Activated T-helper 1 cell treated with anti-CD3 and anti-CD28 coated beads, Interleukin-2, amount 50 U/mL, for 16 hours (primary cell): ENCODE measurements at places on chromosomes 1 and 21.

GRCh38 chr1:30412241-30413110 is 310.9 kb downstream of the MATN1 start:
- no peak for DNase-seq

DNA sequence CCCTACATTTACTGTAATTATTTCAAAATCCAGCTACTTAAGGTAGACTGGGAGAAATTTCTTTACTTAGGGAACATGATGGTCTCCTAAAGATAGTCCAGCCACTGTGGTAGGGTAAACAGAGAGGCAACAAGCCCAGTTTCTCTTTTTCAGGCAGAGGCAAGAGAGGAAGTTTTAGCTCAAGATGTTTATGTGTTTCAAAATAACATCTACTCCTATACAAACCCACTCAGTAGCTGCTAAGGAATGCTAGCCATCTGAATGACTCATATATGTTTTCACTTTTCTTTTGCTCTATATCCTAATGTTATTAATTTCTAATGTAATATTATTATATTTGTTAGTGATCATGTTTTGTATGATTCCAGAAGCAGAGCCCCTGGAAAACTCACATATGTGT is 856.6 kb downstream of the PLA2G4A start:
- DNase-seq, result no peak

GRCh38 chr1:11486231-11487009 is 7.5 kb downstream of the DISP3 start:
- no peak for DNase-seq

DNA sequence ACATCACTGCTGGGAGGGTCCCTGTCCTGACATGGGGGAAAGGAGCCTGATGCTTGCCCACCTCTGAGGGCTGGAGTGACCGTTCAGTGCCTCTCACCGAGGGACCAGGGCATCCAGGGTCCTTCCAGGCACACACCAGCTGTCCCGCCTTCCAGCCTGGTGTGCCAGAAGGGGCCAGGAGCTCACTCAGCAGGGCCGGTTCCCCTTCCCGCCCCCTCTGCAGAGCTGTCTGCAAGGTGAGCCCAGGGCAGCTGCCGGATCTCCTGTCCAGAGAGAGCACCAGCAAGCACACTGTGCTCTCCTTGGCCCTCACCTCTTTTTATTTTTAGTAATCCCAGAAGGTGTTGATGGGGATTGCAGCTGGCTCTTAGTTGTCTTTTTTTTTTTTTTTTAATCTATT is 16.9 kb downstream of the H6PD start:
- no peak for DNase-seq

DNA sequence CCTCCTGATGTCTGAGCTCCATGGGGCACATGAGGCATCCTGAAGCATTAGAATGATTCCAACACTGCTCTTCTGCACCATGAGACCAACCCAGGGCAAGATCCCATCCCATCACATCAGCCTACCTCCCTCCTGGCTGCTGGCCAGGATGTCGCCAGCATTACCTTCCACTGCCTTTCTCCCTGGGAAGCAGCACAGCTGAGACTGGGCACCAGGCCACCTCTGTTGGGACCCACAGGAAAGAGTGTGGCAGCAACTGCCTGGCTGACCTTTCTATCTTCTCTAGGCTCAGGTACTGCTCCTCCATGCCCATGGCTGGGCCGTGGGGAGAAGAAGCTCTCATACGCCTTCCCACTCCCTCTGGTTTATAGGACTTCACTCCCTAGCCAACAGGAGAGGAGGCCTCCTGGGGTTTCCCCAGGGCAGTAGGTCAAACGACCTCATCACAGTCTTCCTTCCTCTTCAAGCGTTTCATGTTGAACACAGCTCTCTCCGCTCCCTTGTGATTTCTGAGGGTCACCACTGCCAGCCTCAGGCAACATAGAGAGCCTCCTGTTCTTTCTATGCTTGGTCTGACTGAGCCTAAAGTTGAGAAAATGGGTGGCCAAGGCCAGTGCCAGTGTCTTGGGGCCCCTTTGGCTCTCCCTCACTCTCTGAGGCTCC is 11.1 kb upstream of the RASSF5 start:
- no peak for DNase-seq

- DNase-seq, result no peak
Measured at GRCh38 chr1:82978461-82979324, 1020.2 kb downstream of the TTLL7 start.

DNA sequence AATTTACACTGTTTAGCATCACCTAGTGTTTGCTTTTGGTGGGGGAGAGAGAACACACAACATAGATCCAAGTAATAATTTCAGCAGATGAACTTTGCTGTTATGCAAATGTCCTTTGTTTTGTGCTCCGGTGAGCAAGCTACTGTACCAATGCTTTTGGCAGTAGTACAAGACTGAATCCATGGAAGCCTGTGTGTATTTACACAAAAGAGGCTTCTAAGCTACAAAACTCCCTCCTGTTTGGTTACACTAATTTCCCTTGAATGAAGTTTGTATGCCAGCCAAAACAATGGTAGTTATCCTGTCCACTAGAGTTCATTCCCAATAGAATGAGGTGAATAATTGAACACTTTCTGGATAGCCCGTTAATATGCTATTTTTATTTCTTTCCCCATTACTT is 320.5 kb downstream of the KCTD3 start:
- no peak for DNase-seq

DNA sequence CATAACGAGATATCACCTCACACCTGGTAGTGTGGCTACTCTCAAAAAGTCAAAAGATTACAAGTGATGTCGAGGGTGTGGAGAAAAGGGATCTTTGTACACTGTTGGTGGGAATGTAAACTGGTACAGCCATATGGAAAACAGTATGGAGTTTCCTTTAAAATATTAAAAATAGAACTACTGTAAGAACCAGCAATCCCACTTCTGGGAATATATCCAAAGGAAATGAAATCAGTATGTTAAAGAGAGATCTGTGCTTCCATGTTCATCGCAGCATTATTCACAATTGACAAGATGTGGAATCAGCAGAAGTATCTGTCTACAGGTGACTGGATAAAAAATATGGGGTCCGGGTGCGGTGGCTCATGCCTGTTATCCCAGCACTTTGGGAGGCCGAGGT is 7.6 kb upstream of the PIK3C2B start:
- no peak for DNase-seq

- DNase-seq, result peak; percentile 6
Measured at GRCh38 chr1:119712342-119713038, 756 bp downstream of the PHGDH start.

GRCh38 chr1:159895836-159896545 is 4.0 kb downstream of the CFAP45 start:
- DNase-seq, result no peak

GRCh38 chr21:41188486-41189149 is 20.7 kb downstream of the BACE2 start:
- DNase-seq, result no peak

- no peak for DNase-seq
Measured at GRCh38 chr1:179984942-179985341, 30.3 kb downstream of the CEP350 start.

DNA sequence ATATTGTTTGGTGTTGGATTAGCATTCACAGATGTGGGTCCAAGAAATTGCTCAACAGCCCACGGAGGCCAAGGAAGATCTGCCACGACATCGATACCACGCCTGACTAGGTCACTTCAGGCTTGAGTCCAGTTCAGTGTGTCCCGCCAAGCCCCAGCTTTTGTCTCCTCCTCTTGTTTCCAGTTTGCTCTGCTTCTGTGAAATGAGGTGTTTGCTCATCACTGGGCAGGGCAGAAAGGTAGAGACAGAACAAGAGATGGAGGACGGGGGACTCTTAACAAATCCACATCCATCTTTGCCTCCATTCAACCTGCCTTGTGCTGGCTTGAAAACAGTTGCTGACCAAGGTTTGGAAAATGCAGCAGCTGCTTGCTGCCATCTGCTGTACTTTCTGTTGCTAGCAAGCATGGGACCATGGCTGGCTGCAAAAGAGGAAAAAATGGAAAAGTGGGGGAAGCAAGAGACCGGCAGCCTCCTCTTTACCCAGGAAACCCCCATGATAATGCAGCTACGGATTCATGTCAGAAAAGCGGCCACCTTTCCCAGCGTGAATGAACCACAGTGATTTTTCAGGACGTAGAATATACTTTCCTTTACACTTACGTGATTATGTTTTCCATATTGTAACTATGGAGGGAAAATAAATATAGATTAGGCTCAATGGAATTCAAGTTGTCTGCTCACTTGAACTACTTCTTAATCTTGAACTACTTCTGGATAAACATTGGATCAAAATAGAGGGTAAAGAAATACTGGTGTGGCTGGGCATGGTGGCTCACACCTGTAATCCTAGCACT is 80.2 kb upstream of the GREM2 start:
- no peak for DNase-seq

- no peak for DNase-seq
Measured at GRCh38 chr1:112761714-112762480, 46.8 kb upstream of the PPM1J start.

DNA sequence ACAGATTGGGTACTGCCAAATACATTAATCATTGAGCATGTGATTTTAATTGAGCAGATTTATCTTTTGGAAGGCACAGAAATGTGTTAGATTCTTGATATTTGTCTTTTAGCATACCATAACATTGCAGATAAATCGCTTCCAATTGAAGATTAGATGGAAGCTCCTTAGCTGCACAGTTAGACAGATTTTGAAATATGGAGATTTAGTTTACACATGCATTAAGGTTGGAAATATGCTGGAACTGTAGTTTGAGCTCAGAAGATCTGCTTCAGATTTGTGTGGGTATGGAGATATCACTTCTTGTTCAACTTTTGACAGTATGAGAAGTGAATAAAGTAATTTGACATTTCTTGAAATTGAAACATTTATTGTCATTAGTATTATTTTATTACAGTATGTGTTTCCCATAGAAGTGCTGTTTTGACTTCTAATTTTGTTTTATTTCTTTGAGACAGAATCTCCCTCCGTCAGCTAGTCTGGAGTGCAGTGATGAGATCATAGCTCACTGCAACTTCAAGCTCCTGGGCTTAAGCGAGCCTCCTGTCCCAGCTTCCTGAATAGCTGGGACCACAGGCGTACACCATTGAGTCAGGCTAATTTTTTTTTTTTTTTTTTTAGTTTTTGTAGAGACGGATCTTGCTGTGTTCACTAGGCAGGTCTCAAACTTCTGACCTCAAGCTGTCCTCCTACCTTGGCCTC is 29.1 kb downstream of the THRAP3 start:
- DNase-seq, result no peak

DNA sequence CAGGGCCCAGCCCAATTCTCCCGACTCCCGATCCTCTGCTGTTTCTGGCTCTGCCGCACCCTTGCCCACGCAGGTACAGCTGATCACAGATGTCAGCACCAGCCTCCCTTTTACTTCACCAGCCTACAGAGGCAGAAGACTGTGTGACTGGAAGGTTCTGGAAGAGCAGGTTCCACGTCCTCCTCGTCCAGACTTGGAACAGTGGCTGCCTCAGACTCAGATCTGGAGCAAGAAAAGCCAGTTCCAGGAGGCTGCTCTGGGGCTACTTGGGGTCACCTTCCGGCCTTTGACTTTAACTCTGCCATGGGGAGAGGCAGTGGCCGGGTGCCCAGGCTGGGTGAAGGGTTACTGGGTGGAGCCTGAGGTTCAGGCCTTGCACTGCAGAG is 16.1 kb upstream of the KLHDC7A start:
- DNase-seq, result no peak

DNA sequence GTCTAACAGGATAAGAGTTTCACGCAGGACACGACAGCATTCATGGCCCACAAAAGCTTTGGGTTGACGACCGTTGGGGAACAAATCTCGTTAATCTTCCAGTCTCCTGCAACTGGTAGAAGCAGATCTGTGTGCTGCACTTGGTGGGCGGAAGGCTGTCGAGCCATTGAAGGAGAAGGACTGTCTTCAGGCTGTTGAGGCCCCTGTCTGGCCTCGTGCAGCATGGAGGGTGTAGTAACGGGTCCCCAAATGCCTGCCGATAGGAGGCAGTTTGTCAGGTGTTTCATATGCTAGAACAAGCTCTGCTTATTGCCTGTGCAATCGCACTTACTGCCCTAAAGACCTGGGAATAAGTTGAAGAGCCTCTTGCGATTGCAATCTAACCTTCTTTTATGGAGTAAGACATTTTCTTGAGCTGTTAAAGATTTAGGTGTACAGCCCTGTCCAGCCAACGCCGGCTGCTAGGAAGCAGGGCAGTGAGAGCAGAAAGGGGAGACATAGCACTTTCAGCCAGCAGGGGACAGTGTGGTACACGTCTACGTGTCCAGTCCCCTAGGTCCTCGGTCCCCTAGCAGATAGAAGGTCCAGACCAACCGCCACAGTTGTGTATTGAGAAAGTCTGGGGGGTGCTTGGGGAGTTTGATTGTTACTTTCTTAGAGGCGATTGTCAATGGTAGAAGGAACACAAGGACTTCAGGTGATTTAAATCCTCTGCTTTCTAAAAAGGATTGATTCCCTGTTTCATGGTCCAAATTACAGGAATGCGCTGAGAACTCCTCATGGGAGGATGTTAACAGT is 102.3 kb upstream of the TMPRSS2 start:
- DNase-seq, result no peak

DNA sequence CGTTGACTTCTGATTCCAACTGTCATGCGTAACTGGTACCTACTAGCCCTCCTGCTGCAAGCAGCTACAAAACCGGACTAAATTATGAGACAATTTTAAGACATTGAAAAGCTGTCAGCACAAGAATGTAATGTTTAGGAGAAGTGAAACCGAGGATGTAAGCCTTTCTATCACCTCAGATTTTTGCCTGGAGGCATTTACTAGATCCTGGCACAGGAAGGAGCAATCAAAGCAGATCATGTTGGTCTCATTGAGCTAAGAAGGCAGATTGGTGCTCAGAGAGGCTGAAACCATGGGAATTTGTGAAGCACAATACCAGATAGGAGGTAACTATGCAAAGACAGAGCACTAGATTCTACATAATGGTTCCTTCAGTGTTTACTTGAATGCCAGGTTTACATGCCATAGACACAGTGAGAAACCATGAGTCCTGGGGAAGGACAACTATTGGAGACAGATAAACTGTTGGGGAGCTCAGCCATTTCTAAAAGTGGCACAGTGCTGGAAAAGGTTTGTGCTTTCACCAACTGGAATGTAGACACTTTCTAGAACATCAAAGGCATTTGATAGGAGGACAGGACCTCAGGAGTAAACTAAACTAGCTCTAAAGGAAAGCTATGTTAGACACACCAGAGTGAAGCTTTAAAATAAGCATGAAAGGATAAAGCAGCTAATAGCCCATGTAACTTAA is 179.4 kb downstream of the LYPLAL1 start:
- DNase-seq, result no peak

DNA sequence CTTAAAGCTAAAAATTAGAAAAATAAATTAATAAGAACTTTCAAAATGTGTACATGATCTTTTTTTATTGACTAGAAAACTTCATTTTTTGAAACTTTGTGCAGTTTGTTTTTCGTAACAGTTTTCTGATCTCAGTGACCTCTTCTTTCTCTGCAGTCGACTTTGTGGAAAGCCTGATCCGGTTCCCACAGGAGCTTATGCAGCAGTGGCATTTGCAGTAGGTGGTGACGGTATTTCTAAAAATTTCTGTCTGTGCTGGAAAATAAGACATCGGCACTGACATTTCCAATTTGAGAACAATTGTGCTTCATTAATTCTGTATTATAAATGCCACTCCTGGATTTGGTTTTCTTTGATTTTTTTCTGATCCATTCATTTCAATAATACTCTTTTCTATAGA is 68.8 kb downstream of the CLDN17 start:
- DNase-seq, result no peak

GRCh38 chr1:31772669-31773248 is 8.6 kb upstream of the ADGRB2 start:
- no peak for DNase-seq
